HCT116 (cell line): ENCODE measurements at places on chromosomes 11 and 22.

GRCh38 chr11:127055236-127055635 lies 54.7 kb upstream of the KIRREL3 start:
- no peak for DNase-seq

- no peak for DNase-seq
Measured at GRCh38 chr22:26174280-26174679, 5.0 kb downstream of the SEZ6L start.

- no peak for DNase-seq
Measured at GRCh38 chr11:1643146-1643690, 13.6 kb downstream of the KRTAP5-5 start.

GRCh38 chr22:19701420-19702145 lies 12.7 kb upstream of the SEPTIN5 start:
- DNase-seq, result no peak

DNA sequence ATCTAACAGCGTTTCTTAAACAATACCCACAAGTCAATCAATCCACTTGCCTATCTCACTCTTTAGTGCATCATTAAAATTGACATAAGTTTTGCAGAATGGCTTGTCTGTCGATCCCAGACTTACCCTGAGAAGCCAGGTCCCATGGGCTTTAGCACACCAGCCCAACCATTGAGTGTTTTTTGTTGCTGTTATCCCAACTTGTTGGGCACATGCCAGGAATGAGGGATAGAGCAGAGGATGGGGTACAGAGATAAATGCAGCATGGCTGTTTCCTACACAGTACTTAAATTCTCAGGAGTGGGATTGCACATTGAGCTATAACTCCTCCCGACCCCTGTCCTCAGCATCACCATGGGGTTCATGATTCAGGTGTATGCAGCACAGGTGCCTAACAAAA lies 64.2 kb upstream of the RASSF10 start:
- no peak for DNase-seq

- no peak for DNase-seq
Measured at GRCh38 chr22:44411226-44412135, 86.6 kb downstream of the RTL6 start.

- DNase-seq, result no peak
Measured at GRCh38 chr11:10459029-10459970, 4.2 kb downstream of the AMPD3 start.

GRCh38 chr11:61580271-61580888 lies 496 bp downstream of the SYT7 start:
- no peak for DNase-seq

DNA sequence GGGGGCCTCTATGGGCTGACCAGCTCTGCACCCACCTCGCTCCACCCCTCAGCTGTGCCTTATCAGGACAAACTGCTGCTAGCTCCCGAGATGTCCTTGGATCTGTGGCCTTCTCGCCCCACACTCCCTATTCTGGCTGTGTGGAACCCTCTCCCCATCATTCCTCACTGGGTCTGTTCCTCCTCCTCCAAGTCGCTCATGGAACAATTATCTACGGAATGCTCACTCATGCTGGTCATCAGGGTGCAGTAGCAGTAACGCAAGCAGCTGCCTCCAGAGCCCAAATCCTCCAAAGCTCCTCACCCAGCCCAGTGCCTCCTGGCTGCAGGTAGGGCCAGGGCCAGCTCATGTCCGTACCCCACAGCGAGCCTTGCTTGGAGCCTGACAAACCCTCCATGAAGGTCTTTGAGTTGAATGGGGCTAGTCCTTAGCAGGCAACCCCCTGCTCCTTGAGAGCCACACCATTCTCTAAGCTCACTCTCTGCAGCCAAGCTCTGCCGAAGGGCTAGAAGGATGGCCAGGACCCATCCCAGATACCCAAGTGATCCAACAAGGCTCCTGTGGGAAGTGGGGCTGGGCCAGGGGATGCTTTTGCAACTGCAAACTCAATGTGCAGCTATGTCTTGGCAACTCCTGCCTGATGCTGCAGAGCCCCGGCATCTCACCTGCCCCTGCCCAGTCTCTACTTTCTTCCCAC lies 977.8 kb downstream of the TBC1D22A start:
- no peak for DNase-seq

GRCh38 chr11:79352349-79352703 lies 88.5 kb downstream of the TENM4 start:
- no peak for DNase-seq

- DNase-seq, result no peak
Measured at GRCh38 chr22:29641700-29642330, 38.4 kb downstream of the NF2 start.

- DNase-seq, result no peak
Measured at GRCh38 chr11:92771701-92772100, 197.8 kb upstream of the MTNR1B start.

- no peak for DNase-seq
Measured at GRCh38 chr11:57144531-57145320, 37.0 kb upstream of the LRRC55 start.

DNA sequence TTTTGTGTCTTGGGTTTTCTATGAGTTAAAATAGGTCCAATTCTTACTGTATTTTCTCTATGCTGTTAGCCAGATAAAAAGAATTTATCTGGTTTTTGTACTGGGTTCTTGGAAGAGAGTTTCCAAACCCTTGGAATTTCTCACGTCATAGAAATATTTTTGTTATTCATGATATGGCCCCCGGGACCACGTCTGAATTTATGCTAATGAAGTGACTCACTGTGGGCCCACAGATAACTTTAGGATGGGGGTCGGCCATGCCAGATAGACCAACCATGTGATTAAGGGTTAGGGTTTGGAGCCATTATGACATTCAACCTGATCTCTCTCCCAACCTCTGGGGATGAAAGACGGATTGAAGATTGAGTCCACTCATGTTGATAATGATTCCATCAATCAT lies 35.6 kb upstream of the DDI1 start:
- DNase-seq, result no peak

GRCh38 chr22:48749555-48750227 lies 1078.0 kb downstream of the BRD1 start:
- DNase-seq, result no peak

DNA sequence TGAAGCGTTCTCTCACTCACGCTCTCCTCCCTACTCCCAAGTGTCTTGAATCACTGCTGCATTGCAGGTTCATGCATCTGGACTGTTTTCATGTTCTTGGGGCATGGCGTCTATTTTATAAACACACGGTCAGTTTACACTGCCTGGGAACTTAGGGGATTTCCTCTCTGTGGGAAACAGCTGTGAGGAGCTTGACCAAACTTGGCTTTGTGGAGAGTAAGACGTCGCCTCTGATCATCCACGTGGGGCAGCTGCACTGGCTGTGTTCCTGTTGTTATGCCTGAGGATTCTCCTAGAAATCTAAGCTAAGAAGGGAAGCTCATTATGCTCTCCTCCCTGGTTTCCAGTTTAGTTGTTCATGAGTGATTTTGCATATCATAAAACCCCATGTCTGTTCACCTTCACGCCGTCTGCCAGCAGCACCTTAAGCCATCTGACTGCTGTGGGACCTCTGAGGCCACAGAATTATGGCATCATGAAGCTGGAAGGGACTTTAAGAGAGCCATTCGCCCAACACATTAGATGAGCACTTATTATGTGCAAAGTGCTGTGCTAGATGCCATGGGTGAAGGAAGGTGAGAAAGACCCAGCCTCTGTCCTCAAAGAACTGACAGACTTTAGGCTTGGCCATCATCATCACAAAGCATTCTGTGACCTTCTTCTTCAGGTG lies 38.8 kb upstream of the POU2AF1 start:
- no peak for DNase-seq

GRCh38 chr22:26170795-26171580 lies 1.7 kb downstream of the SEZ6L start:
- DNase-seq, result no peak

DNA sequence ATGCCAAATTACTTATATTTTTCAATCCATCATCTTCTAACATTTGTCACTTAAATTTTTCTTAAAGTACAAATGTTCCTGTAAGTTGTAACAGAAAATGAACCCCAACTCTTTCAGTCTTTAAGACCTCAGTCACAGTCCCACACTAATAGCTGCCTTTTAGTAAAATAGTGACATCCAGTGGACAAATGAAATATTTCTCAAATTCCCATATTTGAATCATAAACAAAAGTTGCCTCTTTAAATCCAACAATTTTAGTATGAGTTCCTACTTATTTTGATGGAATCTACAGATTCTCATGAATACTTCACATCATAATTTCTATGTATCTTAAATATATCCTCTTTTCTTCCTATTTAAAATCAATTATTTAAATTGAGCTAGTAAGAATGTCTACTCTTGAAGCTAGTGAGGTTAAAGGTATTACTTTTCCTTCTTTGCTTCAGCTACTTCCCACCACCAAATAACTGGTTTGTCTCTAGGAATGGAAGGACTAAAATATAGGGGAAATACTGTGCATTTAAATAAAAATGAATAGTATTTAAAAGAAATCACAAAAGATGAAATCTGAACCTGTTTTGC lies 9.2 kb downstream of the LIN7C start:
- no peak for DNase-seq

- DNase-seq, result no peak
Measured at GRCh38 chr11:17411418-17411817, 23.0 kb upstream of the KCNJ11 start.

GRCh38 chr11:19436932-19437331 lies 196.2 kb upstream of the E2F8 start:
- no peak for DNase-seq

DNA sequence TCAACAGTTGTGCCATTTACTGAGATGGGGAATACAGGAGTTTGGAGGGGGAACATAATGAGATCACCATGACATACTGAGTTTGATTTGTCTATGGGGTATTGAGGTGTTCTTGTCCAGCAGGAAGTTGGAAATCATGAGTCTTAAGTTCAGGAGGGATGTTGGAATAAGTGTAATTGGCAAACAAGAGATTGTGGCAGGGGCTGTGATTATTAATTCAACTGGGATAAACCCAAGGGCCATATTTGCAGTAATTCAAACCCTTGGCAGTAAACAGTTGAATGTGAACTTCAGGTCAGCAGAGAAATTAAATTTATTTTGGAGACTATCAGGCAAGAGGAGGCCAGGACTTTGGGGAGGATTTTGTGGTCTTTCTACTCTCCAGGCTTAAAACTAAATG lies 33.4 kb downstream of the ADM start:
- DNase-seq, result no peak

DNA sequence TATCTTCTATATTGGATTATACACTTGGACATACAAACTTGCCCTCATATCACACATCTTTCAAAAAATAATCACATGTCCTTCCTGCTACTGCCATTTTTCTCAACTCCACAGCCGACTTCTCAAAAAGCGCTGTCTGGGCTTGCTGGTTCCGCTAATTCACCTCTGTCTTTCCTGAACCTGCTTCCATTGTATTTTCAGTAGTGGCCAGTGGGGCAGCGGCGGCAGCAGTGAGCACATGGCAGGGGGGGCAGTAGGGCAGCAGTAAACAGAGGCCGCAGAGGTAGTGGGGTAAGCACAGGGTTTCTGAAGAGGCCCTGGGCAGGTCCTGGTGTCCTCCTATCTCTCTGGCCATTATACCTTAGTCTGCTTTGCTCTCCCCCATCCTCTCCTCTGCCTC lies 126.3 kb downstream of the RRAS2 start:
- DNase-seq, result no peak

DNA sequence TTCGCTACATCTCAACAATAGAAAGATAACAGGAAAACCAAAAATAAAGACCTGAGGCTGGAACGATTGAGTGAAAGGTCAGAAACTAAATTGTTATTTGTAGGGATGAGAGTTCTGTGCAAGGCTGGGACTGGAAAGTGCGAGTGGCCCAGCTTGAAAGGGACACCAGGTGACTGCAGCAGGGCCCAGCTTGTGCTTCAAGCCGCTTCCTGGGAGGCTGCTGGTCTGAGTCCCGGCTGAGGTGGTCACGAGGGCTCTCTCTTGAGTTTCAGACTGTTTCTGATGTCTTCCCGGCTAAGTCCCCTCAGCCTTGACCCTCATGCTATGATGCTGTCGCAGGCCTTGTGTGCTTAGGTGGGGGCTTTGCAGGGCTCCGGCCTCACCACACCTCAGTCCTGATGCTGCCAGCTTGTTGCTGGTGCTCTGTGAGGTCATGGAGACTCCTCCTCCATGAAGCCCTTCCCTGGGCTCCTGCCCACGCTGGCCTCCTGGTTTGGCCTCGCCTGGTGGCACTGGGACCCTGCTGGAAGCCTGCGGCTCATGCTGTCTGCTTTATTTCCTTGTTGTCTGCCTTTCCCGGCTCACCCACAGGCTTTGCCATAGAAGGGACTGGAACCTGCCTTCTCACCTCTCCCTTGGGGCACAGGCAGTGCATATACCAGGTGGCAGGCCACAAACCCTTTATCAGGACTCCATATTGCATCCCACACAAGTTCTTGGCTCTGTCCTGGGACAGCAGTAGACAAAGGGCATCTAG lies 4.0 kb downstream of the BANF1 start:
- DNase-seq, result no peak

GRCh38 chr11:69489031-69489745 lies 7.7 kb downstream of the LINC01488 start:
- no peak for DNase-seq

- no peak for DNase-seq
Measured at GRCh38 chr11:134521001-134521400, 109.0 kb upstream of the B3GAT1 start.

DNA sequence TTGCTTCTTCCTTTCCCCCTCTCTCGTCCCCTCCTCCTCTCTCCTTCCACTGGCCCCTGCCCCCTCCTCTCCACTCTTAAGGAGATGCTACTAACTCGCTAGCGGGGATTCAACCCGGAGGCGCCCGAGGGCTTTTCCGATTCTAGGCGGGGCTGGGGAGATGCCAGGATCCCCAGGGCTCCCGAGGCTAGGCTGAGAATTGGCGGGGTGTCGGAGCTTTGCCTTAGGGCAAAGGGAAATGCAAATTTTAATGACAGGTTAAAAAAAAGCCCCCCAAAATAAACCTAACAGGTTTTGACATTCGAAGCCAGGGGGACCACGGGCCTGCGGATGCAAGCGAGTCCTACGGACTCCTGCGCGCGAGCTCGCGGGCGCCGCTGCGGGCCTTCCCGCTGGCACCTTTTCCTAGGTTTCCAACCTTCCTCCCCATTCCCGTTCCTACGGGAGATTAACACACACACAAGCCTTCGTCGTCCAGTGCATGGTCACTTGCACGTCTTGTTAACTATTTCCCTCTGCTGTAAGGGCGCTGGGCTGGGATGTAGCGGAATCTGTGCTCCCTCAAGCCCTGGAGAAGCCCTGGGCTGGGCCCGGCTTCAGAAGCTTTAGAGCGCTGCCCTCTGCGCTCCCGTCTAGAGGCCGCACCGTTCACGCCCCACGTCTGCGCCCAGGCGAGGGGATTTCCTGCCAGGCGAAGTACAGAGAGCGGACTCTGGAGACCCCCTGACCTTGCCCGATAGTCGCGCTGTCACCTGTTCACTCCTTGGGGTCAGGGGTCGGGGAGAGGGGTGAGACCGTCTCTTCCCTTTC lies 729 bp upstream of the ALX4 start:
- no peak for DNase-seq

- no peak for DNase-seq
Measured at GRCh38 chr11:134513585-134514120, 101.6 kb upstream of the B3GAT1 start.
